RPMI8226 (cell line): ENCODE measurements at places on chromosomes 2 and 18.

- no peak for DNase-seq
Measured at GRCh38 chr2:3214806-3215404, 162.7 kb downstream of the EIPR1 start.

DNA sequence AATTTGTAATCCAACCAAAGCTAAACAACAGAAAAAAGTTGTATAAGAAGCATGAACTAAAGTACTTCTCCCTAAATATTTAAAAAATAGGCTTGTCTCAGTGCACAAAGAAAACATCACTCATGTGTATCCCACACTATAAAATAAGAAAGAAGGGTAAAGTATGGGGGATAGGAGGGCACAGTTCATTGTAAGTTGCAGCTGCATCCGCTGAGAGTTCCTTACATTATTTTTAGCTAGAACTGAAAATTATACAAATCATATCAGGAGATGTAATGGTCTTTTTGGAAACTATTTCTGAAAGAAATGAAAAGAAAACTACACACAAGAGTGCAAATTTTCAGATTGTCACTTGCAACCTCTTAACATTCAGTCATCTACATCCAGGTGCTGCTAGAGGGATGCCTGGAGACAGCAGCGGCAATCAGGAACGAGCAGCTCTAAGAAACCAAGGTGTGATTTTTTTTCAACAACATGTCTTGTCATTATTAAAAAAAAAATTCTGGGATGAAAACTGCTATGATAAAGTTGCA is 273.6 kb downstream of the ASXL3 start:
- DNase-seq = no peak

DNA sequence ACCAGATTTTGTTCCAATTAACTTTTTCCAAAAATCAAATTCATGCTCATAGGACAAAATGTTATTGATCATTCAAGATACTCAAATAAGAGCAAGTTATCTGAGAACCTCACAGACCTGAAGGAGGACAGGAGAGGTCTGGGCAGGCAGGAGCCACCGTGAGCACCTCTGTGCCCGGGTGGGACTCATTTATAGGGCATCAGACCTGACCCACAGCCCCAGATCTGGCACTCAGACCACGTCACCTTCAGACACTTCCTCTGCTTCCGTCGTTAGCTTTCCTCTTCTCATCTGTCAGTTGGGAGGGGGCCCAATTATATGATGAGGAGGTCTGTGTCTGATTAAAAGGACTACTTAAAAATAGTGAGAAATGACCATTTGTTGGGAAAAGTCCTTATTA is 169.4 kb downstream of the EIPR1 start:
- DNase-seq = no peak

- DNase-seq = no peak
Measured at GRCh38 chr2:179348906-179349305, 84.3 kb upstream of the SESTD1 start.

- DNase-seq = no peak
Measured at GRCh38 chr2:216761133-216761532, 65.8 kb upstream of the IGFBP5 start.

DNA sequence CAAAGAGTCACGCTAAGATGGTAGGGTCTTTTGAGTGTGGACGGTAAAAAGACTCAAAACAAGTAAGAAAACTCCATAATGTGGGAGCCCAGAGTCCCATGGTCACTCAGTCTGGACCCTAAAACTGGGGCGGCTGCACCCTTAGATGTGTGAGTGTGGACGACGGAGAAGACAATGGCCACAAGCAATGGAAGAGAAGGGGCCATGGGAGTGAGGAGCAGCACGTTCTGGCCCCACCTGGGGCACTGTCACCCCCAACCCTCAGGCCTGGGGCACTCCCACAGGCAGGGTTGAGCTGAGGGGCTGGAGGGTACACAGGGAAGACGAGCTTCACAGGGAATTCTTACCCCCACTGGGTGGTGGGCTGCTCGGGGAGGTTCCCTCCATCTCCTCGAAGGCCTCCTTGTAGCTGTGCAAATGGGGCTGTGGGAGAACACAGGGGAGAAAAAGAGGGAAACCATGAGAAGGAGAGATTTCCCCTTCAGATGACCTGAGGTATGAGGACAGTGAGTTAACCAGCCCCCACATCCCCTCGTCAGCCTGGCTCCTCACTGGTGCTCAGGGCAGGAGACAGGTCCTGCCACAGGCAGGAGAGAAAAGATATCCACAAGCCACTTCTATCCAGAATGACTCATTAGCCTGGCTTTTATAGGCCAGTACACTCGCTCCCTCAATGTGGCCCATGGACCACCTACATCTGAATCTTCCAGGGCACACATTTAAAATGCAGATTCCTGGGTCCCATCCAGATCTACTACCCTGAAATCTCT is 167.9 kb downstream of the TNS1 start:
- no peak for DNase-seq

- DNase-seq = no peak
Measured at GRCh38 chr2:186543561-186544131, 46.2 kb upstream of the ITGAV start.

DNA sequence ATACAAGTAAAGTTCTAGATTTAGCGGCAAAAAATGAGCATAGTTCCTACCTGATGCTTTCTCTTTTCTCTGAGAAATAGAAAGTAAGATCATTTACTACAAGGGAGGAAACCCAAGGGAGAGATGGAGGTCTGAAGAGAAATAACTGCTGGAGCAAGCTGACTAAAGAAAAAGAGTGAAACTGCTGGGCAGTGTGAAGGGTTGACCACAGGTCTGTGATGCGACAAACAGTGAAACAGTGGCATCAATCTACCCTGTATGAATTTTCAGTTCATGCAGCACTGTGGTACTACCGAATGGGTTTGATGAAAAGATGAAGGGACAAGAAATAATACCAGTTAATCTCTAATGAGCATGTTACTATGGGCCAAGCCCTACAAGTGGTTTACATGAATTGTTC is 52.2 kb downstream of the CUL3 start:
- DNase-seq = no peak

DNA sequence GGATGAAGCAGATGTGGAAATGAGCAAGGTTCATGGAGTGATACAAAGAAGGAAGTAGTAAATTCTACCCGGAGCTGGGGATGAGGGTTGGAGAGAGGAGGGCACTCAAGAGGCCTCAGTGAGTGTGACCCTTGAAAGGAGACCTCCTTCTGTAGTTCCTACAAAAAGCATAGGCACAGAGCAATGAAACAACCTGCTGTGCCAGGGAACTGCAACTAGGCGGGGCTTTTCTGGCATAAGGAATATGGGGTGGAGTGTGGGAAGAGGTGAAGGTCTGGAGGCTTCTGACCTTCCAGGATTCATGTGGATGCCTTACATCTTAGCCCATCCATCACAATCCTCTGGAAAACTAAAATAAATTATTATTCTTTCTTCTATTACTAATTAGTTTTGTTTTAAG is 25.5 kb upstream of the PGAP1 start:
- DNase-seq = no peak

DNA sequence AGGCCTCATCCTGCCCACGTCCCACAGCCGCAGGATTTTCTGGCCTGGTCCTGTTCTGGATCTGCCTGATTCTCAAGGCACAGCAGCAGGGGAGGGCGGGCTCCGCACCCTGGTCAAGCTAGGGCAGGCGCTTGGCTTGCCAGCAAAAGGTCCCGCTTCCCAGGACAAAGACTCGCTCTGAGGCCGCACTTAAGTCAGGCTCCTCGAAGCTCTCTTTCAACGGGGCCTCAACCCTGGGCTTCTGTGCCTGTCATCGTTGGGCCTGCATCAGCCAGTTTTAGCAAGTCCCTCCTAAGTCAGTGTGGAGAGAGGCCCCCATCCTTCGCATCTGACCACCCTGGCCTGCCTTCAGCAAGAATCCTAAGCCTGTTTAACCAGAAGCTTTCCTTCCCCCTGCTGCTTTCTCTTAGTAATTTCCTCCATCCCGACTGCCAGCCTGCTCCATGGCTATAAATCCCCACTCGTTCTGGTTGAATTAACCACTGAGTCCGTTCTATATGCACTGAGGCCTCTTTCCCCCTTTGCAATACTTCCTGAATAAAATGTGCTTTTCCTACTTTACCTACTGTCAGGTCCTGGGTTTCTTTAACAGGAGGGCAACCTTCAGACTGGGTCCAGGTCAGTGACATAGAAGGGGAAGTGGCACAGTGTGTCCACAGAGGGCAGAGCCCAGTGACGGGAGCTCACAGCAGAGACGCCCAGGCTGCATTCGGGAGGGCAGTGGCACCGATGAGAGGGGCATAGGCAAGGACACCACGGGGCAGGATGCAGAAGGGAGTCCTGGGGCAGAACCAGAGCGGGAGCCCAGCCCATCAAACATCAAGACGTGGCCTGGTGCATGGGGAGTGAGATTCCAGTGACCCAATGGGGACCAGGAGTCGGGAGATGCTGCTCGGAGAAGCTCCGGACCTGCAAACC is 62.7 kb downstream of the SP110 start:
- DNase-seq = no peak
